ENCODE measurements at places on chromosomes 7 and 10.

DNA sequence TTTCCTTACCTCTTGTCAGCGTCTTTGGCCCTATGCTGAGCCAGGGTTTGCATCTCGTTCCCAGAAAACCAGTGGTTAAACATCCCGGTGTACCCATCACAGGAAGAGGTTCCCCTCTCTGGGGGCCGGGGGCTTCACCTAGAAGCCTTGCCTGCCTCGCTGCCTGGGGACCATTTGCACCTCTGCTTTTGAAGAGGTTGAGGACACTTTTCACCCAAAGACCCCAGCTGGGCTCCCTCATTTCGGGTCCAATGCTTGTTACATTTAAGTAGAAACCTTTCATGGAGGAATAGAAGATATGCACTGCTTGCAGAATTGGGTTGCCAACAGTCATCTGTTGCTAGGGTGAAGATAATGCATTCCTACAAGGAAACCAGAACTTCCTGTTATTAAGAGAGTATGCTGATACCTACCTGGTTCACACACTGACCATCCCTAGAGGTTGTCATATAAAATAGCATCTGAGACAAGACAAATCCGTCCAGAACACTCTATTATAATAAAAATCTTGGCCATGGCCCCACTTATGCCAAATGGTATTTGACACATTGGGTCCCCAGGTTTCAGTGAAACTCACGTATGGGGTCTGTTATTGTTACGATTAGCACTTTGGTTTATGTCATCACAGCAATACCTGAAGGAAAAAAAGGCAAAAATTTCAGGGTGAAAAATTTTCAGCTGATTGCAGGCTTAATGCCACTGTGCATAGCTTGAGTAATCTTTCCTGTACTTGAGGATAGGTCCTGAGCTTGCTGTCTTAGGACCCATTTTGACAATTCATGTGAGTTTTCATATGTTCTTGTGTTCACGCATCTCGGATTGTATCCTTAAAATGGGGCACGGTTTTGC lies 917 bp downstream of the ZNF365 start:
- DNase-seq, result no peak

GRCh38 chr10:91708174-91708861 lies 75.4 kb upstream of the PPP1R3C start:
- DNase-seq, result no peak

GRCh38 chr10:28326516-28327490 lies 23.9 kb upstream of the MPP7 start:
- peak; percentile 73 for DNase-seq

- no peak for DNase-seq
Observed at GRCh38 chr10:124126983-124127385, 33.6 kb upstream of the CHST15 start.

GRCh38 chr7:3721422-3721821 lies 420.4 kb downstream of the SDK1 start:
- DNase-seq, result no peak
